ENCODE measurements at places on chromosomes 1 and 21.
A peak's percentile ranks its signal among the peaks of the same experiment; 100 is the strongest.

DNA sequence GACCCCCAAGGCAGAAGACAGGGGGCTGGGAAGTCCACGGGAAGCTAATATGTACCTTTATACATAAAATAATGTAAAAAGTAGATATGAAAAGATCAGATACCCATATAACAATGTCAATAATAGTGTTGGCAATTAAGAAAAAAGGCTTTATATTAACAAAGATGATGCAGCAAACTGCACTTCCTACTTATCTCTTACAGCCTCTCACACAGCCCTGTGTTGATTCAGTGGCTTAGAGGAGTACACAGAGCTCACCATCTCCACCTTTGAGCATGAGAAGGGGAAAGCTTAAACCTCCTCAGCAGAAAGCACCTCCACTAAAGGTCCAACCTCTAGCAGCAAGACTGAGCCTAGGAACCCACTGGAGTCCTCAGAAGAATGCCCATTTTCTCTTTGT is 7.2 kb upstream of the VSIG8 start:
- DNase-seq, result no peak

DNA sequence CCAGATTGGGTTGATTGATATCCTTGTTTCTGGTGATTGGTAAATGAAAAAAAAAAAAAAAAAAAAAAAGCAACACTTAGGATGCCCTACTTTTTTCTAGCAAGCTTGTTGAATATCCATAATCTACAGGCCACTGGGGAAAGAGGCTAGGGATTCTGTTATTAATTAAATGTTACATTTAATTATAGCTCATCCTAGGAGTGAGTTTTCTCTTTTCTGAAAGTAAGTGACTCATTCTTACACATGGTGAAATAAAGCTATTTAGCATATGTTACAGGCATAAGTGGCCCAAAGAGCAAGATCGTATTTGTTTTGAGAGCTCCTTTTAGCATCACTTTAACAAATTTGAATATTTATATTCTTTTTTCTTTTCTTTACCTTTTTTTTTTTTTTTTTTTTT is 94.5 kb downstream of the FNBP1L start:
- no peak for DNase-seq

DNA sequence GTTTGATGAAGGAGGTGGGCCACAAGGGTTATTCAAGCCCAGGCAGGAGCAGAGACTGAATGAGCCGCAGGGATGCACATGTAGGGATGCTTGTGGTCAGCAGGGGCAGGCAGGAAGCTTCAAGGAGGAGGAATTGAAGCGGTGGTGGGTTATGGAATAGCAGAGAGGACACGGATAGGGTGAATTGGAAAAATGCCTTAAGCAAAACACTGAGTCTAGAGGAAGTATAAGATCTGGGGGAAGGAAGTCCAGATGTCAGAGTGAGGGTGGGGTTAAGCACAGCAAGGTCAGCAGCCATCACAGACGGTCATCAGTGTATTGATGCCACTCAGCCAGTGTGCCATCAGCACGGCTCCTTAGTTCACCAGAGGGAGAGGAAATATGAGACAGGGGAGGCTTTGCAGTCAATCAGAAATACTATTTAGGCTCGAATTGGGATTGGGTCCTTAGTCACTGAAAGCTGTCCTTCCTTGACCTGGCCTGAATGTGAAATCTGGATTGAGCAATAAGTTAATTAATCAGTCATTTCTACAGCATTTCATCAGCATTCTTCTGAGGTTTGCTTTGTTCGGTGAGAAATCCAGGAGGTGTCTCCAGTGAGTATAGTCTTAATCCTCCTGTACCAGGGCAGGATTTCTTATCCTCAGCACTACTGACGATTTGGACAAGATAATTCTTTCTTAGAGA is 6.0 kb upstream of the LCE1F start:
- no peak for DNase-seq

- peak; percentile 32 for DNase-seq
Observed at GRCh38 chr1:26363549-26364448, 8.8 kb downstream of the ZNF683 start.

GRCh38 chr1:16961297-16962133 is 18.9 kb downstream of the MFAP2 start:
- no peak for DNase-seq

DNA sequence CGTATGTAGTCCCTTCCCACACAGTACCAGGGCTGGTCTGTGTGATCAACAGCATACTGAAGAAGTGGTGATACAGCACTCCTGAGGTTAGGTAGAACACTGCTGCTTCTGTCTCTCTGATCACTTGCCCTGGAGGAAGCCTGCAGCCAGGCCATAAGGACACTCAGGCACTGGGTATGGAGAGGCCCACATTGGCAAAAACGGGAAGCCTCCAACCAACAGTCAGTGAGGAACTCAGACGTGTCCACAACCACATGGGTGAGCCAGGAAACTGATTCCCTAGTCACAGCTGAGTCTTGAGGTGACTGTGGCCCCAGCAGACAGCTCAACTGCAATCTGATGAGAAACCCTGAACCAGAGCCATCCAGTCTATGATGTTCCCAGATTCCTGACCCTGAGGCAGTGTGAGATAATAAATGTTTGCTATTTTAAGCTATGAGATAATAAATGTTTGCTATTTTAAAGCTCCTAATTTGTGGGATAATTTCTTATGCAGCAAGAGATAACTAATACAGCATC is 62.5 kb downstream of the COQ8A start:
- DNase-seq, result no peak

GRCh38 chr1:22612671-22613571 is 23.5 kb upstream of the C1QA start:
- DNase-seq, result no peak

DNA sequence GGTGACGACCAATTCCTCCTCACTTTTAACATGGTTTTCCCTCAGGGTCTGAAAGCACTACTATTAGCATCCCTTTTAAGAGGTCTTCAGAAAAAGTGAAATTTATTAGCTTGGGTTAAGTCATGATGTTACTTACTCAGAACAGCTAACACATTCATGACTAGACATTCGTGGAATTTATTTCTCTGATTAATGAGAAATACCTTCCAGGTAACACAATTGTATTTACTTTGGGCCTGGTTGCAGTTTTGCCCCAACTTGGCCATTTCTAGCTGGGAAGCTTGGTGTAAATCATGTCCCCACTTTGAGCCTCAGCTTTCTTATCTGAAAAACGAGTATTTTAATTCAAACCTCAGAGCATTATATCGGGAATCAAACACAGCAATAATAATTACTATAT is 119.2 kb upstream of the SPATA6 start:
- no peak for DNase-seq

- DNase-seq, result no peak
Observed at GRCh38 chr21:14259747-14260146, 43.8 kb downstream of the RBM11 start.

DNA sequence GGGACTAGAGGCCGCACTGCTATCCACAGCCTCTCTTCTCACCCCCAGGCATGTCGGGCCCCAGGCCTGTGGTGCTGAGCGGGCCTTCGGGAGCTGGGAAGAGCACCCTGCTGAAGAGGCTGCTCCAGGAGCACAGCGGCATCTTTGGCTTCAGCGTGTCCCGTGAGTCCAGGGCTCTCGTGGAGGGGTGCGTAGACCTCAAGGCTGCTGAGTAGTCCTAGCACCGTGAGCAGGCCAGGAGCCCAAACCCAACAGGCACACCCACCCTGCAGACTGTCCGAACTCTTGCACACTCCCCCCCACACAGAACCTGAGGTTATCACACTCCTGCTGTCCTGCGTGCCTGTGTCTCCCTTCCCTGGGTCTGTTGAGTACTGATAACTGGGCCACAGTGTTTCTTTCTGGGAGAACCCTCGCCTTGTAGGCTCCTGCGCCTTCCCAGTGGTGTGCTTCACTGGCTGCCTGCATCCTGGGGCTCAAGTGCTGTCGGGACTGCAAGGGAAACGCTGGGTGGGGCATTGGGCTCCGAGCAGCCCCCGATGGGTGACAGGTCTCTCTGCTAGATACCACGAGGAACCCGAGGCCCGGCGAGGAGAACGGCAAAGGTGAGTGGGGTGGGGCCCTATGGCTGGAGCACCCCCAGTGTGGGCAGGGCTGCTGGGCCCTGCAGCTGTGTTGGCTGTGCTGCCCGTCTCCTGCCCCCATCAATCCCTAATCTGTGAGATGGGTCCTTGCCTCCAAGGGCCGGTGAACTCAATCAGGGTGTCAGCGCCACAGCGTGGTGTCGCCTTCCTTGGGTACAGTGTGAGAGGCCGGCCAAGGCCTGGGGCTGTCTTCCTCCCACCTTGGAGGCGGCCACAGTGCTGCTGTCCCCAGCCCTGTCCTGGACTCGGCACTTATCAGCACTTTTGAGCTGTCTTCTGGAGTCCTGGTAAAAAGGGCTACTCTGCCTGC is 4.0 kb upstream of the GJC2 start:
- DNase-seq, result no peak

DNA sequence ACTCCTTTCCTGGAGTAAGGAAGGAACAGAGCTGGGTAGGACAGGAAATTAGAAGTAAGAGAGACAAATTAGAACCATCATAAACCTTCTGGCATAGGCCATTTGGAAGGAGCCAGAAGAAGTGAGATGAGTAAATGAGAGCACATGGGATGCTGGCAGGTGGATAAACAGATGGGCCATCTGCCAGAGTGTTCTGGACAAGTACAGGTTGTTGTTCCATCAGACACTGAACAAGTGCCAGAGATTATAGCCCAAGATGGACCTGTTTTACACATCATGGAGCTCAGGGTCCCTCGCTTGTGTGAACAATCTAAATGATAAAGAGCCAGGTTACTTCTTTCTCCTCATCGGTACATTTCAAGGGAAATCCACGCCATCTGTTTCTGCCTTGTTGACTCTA is 200.3 kb downstream of the HHIPL2 start:
- DNase-seq, result no peak

DNA sequence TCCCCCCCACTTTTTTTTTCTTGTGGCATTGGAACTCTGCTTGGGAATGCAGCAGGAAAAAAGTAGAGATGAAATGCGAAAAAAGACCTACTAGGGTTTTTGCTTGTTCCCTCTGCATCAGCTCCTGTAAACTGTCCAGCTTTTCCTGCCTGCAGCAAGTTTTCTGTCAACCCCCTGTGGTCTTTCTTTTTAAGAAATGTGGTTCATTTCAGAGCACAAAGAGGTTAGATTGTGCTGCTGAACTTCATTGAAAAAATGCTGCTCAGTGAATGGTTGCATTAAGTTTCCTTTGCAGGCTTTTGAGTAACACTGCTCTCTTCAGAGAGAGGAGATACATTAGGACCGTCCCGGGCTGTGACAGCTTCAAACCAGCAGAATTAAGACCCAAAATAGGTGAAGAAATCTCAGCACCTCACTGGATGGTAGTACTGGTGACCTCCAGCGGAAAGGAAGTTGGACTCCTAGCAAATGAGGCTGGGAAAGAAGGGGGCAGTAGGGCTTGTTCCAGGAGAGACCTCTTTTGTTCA is 80.7 kb downstream of the NDUFS5 start:
- no peak for DNase-seq

DNA sequence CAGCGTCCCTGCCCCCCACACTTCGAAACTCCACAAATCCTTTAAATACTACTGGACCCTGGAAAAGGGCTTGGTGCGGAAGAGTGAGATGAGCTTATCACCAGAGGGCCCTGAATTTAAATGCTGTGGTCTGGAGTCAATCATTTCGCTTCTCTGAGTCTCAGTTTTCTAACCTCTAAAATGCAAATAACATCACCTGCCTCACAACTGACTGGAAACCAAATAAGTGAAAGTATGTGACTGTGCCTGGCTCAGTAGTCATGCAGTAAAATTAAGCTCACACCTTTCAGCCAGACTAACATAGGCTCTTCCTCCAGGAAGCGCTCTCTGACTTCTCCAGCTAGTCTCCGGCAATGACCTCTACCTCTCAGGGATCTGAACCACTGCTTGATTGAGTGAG is 4.2 kb downstream of the GJA4 start:
- DNase-seq, result no peak

DNA sequence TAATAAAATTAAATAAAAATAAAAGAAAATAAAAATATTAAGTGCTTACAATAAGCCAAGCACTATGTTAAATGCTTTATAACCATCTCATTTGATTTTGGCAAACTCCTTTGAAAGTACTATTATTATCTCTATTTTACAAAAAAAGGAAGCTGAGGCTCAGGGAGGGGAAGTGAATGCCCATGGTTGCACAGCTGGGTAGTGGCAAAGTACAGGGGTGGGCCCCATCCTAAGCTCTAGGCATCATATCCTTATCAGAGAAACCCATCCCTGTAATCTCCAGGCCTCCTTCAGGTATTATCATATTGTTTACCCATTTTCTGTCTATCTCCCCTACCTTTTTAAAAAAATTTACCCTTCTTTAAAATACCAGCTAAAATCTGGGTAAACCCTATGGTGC is 2.3 kb upstream of the MED18 start:
- no peak for DNase-seq
